Testis (tissue), 5 donors: ENCODE measurements at places on chromosomes 16 and 17.

DNA sequence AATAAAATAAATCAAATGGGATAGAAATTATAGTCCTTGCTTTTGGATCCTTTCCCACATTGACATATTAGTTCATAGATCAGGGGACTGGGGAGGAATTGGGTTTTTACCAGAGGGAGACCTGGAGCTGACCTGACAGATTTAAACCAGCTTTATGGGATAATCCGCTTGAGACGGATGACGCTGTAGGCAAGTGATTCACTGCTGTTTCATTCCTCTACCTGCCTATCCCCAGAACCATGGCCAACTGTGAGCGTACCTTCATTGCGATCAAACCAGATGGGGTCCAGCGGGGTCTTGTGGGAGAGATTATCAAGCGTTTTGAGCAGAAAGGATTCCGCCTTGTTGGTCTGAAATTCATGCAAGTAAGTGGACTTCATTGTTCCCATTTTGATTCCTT, 2.1 kb downstream of the NME1 start:
- no peak overlapping the region for H3K27ac ChIP-seq
- DNase-seq: no peak
- H3K27me3 ChIP-seq: no peaks in the 10 kb centered on the region
- no peak overlapping the region for H3K4me3 ChIP-seq
- peaks cover 4% of the 10 kb centered on the region for H3K4me1 ChIP-seq
- H3K36me3 ChIP-seq: no peaks in the 10 kb centered on the region

GRCh38 chr16:70395345-70395901, 43.5 kb downstream of the ST3GAL2 start:
- H3K27me3 ChIP-seq: no peaks in the 10 kb centered on the region
- peak; percentile 55 for DNase-seq
- H3K4me1 ChIP-seq: peaks cover 8% of the 10 kb centered on the region
- no peaks in the 10 kb centered on the region for H3K36me3 ChIP-seq

DNA sequence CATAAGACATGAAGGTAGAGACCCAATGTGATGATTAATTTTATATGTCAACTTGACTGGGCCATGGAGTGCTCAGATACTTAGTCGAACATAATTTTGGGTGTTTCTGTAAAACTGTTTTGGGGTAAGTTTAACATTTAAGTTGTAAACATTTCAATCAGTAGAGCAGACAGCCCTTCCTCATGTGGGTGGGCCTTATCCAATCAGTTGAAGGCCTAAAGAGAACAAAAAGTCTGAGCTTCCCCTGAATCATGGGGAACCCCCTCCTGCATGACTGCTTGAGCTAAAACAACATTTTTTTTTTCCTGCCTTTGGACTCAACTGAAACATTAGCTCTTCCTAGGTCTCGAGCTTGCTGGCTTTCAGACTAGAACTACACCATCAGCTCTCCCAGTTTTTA, 327.3 kb upstream of the SOX9 start:
- no peaks in the 10 kb centered on the region for H3K36me3 ChIP-seq
- no peak overlapping the region for H3K4me3 ChIP-seq
- no peak overlapping the region for H3K27ac ChIP-seq
- no peak for DNase-seq

DNA sequence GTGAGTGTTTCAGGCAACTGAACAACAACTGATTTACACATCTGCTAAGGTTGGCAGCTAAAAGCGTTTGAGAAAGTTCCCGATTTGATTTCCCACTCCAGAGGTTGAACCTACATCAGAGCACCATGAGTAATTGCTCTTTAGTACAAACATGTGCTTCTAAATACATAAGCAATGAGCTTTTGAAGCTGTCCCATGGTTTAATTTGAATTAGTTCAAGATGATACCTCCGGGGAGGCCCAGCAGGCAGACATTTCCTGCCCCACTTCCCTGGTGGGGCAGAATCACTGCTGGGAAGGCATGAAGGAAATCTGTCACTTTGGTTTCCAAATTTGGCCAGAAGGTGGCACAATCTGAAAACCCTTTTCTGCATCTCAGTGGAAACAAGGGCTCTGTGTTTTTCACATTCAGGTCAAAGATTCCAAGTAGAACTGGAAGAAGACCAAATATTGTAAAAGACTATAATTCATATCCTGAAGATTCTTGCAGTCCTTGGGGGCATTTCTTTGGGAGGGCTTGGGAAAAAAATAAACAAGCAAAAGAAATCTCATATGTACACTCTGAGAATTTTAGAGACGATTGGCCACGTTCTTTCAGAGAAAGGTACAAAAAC, 176.2 kb upstream of the FAM20A start:
- peaks cover 12% of the 10 kb centered on the region for H3K4me1 ChIP-seq
- H3K36me3 ChIP-seq: no peaks in the 10 kb centered on the region
- peak; percentile 77 for DNase-seq
- H3K4me3 ChIP-seq: no peak overlapping the region
- H3K27me3 ChIP-seq: no peaks in the 10 kb centered on the region
